ENCODE measurements at places on chromosomes 1 and 21.

- DNase-seq: no peak
Observed at GRCh38 chr1:223674119-223674890, 8.8 kb upstream of the CAPN8 start.

- DNase-seq: no peak
Observed at GRCh38 chr1:42952303-42953001, 6.2 kb downstream of the SLC2A1 start.

GRCh38 chr1:21537511-21537931 is 28.3 kb downstream of the ALPL start:
- no peak for DNase-seq

DNA sequence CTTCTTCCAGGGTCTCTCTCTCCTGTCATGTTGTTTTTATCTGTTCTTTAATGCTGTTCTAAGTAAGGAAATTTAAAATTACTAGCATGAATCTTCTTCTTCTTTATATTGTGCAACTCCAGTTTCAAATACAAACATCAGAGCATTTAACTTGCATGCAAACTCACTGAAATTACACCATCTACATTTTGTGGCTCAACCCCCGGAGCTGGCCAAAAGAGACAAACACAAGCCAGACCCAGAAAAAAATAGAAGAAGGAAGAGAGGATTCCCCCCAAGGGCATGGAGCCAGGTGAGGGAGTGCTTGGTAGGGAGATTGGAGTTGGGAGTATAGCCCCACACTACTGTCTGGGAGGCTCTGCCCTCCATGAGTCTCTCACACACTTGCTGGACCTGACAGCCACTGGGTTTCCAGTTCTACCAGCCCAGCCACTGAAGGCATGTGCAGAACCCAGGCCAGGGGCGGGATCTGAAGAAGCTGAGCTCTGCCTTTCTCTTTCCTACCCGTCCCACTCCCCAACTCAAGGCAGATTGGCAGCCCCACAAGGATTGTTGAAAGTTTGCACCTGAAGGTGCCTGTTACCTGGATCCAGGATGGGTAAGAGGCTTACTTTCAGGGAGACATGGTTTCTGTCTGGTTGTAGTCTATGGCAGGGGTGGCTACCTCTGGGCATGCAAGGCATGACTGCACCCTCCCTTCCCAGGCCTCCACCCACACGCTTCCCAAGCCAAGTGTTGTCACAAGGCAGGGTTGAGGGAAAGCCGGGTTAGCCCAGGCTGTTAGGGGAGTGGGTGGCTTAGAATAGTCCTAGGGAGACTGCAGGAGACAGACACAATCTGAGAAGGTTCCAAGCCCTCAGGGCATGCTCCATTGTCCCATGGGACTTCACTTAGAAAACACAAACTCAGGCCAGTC is 297.2 kb downstream of the TGFB2 start:
- no peak for DNase-seq

DNA sequence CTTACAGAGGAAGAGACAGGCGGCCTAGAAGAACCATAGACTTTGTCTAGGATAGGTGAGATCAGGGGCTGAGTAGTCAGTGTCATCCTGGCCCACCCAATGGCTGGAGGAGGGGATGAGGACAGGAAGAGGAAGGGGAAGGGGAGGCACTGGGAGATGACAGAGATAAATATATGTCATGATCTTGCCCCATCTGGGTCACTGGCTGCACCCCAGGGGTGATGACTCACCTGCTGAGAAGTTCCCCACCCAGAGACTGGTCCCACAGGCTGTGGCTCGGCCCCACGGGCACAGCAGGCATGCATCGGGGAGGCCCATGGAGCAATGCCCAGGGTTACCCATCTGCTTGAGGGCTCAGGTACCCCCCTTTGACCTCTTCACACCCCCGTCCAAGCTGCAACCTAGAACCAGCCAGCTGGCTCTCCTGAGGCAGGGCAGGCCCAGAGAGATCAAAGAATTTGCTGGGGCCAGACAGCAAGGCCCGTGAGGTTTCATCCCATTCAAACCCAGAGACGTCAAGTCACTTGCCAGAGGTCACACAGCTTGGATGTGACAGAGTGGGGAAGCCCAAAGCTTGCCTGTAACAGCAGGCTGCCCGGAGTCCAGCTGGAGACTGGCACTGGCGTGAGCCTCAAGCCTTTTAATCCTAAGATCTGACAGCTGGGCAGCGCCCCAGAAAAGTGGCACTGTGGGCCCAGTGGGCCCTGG is 34.7 kb upstream of the CASZ1 start:
- DNase-seq: no peak

- no peak for DNase-seq
Observed at GRCh38 chr21:44354775-44355771, 1.7 kb downstream of the TRPM2 start.
